ENCODE measurements at places on chromosomes 1 and 21.

- DNase-seq, result no peak
Observed at GRCh38 chr1:192747301-192747700, 61.5 kb upstream of the RGS2 start.

DNA sequence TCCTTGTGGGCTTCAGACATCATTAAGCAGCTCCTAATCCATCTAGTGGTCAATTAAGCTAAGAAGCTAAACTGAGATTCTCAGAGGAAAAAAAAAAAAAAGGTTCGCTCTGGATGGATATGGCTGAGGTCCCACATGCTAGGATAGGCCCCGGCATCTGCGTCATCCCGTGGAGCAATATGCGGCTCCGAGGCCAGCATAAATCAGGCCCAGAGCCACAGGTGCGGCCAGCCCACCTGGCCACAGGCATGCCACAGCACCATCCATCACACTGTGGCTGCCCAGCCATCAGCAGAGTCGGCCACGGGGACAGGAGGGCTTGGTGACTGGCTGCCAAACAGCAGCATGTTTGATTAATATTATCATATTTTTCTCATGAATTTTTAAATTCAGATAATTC lies 106.9 kb upstream of the TIAM1 start:
- no peak for DNase-seq

- DNase-seq, result peak; percentile 5
Observed at GRCh38 chr1:52748119-52748518, 21.9 kb downstream of the ZYG11B start.

GRCh38 chr1:33228935-33229487 lies 27.3 kb upstream of the ZNF362 start:
- DNase-seq, result no peak

DNA sequence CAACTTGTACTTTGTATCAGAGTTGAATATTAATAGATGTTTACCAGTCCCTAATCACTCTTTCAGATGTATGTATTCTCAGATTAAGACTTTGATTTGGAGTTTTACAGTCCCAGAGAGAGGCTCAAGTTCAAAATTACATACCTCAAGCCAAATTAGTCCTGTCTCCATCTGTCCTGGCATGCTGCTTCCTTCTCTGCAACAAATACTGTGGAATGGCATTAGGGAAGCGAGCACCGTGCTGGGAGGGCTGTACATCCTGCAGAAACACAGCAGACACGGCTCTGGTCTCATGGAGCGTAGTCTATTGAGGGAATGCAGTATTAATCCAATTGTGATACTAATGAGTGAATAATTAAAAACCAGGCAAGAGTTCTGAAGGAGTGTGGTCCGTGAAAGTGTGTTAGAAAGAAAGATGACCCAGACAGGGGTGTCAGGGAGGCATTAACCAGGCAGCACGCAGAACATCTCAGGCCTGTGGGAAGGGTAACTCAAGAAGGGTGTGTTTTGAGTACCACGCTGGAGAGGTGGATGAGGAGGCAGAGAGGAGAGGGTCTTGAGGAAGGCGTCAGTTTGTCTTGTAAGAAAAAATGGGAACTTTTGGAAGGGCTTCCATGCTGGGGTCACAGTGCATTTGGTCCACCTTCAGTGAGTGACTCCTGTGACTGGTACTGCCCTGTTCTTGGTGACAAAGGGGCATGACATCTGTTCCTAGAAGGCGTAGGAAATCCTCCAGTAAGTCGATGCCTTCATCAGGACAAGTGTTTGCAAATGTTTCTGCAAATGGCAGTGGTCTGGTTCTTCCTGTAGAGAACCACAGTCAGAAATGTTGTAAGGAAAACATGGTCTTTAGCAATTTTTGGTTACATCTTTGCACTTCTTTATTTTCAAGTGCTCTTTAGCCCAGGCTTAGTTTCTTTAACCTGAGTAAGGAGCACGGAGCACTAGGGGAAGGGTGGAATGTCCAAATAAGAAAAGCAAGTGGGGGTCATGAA lies 1.6 kb downstream of the RAB4A start:
- DNase-seq, result no peak

GRCh38 chr1:183214021-183214970 lies 28.2 kb downstream of the LAMC2 start:
- no peak for DNase-seq

- DNase-seq, result no peak
Observed at GRCh38 chr1:34359411-34359810, 182.7 kb downstream of the C1orf94 start.

DNA sequence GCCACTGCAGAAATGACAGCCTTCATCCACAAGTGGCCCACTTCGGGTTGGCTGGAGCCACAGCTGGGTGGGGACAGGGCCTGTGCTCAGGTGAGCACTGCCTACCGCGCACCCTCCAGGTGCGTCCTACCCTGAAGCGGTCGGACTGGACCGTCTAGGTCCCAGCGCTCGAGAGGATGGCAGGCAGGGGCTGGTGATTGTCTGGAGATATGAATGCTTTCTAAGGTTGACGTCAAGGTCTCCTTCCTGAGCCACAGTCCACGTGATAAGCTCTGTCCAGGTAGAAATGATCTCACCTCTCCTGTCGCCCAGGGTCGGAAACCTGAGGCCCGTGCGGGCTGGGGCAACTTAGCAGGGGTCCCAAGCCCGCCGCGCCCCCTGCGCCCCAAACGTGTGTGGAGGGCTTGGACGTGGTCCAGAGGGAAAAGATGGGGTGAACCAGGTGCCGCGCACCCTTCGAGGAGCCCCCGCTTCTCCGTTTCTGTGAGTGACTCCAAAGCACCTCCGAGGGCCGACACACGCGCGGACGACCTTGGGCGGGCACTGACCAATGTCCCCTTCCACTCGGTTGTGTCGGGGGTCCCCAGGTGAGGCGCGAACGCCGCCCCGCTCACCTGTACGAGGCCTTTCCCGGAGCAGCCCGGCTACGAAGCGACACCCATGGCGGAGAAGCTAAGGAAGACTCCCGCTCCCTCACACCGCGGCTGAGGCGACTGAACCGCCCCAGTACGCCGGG lies 853 bp upstream of the DOP1B start:
- DNase-seq, result peak; percentile 15

DNA sequence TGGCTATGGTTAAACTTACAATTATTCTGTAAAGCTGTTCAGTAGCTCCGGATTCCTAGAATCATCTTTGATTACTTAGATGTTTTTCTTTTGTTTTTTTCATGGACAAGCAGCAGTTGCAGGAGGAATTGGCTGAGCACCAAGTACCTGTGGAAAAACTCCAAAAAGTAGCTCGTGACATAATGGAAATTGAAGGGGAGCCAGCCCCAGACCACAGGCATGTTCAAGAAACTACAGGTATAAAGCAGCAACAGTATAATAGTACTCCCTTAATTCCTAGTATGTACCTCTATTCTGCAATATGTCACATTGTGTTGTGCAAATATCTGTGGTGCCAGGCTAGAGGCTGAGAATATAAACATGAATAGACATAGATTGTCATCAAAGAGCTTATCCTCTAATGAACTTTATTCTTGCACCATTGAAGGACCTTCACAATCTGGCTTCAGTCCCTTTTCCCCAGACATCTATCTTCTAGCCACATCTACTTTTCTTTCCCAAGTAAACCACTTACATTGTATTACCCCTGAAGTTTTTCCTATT lies 132.3 kb upstream of the BMP8A start:
- DNase-seq, result no peak

DNA sequence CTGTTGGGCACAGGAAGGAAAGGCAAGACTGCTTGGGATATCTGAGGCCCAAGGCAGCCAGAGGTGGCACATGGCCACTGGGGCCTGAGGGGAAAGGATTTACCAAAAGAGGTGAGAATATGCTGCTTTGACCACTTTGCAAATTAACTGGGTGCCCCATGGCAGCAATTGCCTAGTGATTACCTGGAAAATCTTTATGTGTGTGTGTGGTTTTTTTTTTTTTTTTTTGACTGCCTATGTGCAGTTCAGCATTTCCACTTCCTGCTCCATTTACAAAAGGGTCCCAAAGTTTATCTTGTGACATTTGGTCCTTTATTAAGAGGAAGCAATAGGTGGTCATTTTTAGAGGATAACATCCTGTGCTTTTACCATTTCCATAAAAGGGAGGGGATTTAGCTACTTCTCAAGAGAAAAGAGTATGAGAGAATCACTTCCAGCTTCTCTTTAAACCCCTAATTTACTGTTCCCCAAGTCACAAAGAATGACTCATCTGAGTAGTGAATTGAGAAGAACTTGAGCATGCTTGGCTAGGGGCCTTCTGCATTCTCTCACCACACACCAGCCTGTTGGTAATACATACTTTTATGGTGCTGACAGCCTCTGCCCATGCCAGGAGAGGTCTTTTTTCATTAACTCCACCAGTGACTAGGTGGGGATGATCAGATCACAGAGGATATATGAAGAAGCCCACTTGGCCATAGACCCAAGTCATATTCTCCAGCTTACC lies 52.1 kb downstream of the SYDE2 start:
- DNase-seq, result no peak

DNA sequence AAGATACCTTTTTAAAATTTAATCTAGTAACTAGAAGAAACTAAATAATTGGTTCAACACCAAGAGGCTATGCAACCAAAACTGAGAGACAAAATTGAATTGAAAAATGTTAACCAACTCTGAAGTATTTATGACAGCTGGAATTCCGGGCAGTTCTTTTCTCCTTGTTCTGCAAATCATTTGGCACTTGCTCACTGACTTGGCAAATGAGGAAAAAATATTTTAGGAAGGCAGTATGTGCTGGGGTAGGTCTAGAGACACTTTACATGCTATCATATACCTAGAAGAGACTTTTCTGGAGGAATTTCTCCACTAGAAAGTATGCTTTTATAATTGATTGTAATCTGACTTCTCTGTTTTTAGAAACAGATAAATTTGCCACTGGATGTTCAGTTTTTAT lies 22.1 kb upstream of the SH3D21 start:
- DNase-seq, result no peak

DNA sequence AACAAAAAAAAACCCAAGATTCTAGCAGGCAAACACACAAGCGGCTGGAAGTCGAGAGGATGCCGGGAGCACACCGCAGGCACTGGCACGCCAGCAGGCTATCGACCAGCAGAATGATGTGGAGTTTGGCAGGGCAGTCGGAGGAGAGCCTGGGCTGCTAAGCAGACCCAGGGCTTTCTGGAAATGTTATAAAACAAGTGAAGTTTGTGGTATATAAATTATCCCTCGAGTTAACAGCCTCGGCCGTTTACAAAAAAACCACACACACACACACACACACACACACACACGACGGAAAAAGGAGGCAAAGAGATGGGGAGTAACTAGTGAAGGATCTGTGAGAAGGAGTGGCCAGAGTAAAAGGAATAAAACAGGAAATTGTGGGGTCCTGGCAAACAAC lies 87.2 kb upstream of the IVNS1ABP start:
- DNase-seq, result no peak

- no peak for DNase-seq
Observed at GRCh38 chr1:241622669-241623068, 17.5 kb downstream of the CHML start.

DNA sequence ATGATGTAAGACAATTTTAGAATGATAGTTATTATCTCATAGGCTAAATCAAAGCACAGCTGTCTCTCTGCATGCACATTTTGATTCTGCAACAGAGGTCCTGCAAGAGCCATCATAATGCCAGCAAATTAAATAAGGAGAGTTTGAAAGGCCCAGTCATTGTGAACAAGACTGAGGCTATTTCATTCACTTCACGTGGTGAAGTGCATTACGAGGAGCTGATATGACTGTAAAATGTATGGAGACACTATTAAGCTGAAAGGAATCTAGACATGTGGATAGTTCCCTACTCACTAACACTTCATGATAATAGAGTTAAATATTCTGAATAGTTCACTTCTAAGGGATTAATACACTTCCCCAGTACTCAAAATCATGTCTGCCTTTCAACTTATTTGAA lies 299.0 kb downstream of the SMYD3 start:
- no peak for DNase-seq

- DNase-seq, result peak; percentile 85
Observed at GRCh38 chr21:45439161-45439872, 34.4 kb downstream of the COL18A1 start.

- no peak for DNase-seq
Observed at GRCh38 chr1:232398823-232399222, 231.1 kb downstream of the SIPA1L2 start.

GRCh38 chr21:46183910-46184624 lies at the start of gene SPATC1L:
Gene SPATC1L, minus strand, starts transcription at chr21:46184459. Its CDS starts 1,643 bp downstream, at chr21:46182816.
- DNase-seq, result peak; percentile 45

DNA sequence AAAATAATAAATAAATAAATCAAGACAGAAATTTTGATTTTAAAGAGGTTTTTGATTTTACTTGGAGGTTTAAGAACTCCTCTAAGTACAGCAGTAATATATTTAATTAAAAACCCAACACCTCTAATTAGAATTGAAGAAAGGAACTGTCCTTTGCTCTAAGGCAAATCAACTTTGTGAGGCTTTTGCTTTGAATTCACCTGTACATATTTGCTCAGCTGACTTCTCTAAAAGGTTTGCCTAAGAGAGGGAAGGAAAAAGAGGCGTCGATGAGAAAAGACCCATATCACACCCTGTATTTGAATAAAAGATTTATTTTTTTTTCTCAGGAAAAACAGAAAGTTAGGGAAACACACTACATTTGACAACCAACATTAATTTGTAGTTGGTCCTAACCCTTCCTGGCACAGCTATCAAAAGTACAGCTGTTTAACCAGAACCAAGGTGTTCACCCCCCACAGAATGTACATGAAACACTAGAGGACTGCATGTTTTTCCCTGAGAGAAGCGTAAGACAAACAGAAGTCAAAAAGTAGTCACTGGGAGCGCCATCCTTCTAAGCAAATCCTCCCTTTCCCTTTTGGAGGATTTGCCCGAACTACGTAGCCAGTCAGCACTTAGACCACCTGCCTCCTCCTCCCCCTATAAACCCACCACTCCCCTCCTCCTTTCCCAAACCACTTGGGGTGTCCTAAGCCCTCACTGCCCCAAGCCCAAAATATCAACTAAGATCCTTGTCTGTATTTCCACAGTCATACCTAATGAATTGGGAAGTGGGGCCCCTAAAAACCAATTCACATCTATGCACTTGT lies 4.9 kb downstream of the MCL1 start:
- peak; percentile 39 for DNase-seq

DNA sequence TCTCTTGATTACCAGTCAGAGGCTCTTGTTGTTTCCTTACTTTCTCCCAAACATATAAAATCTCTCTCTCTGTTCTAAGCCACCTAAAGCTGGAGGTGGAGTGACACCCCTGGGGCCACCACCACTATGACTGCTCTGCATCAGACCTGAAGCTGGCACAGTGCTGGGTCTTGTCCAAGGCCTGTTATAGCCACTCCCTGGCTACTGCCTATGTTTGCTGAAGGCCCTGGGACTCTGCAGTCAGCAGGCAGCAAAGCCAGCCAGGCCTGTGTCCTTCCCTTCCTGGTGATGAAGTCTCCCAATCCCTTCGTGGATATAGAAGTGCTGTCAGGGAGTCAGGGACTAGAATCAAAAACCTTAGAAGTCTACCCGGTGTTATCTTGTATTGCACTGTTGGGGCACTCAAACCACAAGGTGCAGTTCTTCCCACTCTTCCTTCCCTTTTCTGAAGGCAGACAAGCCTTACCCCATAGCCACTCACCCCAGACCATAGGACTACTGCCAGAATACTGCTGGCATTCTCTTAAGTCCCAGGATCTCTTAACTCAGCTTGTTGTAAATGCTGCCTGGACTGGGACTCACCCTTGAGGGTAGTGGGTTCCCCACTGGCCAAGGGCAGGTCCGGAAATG lies 103.1 kb downstream of the RPS6KC1 start:
- no peak for DNase-seq

GRCh38 chr1:186187601-186188000 lies 187.5 kb downstream of the TPR start:
- DNase-seq, result no peak
